Activated CD4-positive, alpha-beta T cell treated with anti-CD3 and anti-CD28 coated beads for 48 hours (primary cell): ENCODE measurements at places on chromosomes 2 and 18.

GRCh38 chr2:236853585-236854051 is 232.1 kb upstream of the COPS8 start:
- no peak for DNase-seq

DNA sequence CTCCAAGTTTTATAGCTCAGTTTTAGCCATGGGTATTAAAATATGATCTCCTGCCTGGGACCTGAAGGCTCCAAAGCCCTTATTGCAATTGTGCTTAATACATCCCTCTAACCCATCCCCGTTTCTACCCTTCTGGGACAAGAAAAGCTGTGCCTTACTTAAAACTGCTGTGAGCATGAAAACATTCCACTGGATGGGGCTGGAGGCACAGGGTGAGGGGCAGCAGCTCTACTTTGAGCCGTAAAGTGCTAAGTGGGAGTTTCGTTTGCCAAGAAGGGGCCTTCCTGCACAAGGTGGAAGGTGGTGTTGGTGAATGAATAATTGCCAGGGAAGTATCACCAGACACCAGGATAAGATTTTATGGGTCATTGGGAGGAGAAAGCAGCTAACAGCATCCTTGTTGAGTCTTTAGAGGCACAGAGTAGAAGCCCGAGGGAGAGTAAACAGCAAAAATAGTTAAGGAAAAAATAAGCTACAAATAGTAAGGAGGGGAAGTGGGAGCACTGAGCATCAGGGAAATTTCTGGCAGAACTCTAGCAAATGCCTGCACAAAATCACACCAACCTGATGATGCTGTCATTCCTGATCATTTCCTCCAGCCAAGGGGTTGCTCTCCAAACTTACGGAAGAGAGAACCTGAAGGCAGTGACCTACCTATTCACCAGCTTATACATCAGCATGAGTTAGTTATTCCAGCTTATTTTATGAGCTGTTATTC is 218.4 kb downstream of the MREG start:
- DNase-seq, result no peak

- DNase-seq, result peak; percentile 83
Observed at GRCh38 chr2:177906041-177906718, 166.4 kb downstream of the PDE11A start.

DNA sequence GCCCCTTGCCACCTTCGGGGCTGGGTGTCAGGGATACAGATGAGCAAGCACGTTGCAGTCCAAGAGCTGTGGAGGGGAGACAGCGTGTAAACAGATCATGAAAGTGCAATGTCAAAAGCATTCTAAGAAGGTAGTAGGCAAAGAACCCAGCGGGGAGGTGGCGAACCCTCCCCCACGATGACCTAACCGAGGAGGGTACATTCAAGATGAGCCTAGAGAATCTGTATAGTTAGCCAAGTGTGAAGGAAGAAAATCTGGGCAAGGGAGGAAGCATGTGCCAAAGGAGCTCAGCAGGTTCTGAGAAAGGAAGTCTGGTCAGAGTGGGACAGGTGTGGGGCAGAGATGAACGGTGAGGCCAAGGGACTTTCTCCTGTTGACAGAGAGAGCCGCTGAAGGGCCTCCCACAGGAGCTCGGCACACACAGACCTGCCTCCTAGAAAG is 106.9 kb downstream of the SP3 start:
- no peak for DNase-seq

GRCh38 chr2:25977768-25978167 is 4.5 kb downstream of the KIF3C start:
- DNase-seq, result no peak

- no peak for DNase-seq
Observed at GRCh38 chr18:55139836-55140235, 180.6 kb upstream of the CCDC68 start.

- no peak for DNase-seq
Observed at GRCh38 chr18:9643549-9643948, 29.2 kb upstream of the PPP4R1 start.

DNA sequence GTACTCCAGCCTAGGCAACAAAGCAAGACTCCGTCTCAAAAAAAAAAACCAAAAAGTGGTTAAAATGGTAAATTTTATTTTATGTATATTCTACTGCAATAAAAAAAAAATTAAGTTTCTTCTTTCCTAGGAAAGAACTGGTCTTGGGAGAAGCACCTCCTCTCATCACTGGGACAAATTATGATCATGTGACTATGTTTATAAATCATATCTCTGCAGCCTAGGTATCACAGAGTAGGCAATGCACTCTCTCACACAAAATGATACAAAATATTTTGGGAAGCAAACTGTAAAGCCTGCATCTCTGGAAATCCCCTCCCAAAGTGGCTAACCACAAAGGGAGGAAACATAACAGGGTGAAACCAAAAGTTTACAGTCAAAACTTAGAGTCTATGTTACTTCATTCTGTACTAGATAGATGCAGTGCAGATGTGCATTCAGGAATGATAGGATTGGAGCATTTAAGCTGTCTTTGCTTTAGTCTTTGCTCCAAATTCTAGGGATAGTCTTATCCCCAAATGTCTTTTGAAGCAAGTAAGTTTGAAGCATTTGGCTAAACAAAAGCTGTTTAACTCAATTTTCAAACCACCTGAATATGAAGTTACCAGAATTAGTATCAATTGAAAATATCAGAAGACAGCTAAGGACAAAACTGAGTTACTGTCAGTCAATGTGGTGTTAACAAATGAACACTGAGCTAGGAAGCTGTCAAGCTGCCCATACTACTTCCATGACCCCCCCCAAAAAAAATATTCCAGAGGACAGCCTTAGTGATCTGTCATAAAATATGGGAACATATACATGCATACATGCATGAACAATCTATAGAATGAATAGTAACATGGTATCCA is 21.1 kb upstream of the MALT1 start:
- peak; percentile 40 for DNase-seq

- no peak for DNase-seq
Observed at GRCh38 chr2:43397411-43397810, 171.0 kb upstream of the ZFP36L2 start.

GRCh38 chr2:132609101-132609890 is 60.7 kb downstream of the LYPD1 start:
- no peak for DNase-seq

DNA sequence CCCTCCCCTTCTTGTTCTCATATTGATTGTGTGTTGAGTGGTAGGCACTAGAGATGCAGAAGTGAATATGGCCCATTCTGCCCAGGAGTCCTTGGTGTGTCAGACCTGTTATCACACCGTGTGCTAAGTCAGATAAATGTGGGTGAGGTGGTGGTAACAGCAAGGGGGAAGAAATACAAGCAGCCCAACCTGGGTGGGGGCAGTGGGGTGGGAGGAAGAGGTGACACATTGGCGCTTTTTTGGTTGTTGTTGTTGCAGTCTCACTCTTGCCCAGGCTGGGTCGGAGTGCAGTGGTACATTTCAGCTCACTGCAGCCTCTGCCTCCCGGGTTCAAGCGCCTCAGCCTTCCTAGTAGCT is 12.8 kb downstream of the B3GNT2 start:
- peak; percentile 28 for DNase-seq

DNA sequence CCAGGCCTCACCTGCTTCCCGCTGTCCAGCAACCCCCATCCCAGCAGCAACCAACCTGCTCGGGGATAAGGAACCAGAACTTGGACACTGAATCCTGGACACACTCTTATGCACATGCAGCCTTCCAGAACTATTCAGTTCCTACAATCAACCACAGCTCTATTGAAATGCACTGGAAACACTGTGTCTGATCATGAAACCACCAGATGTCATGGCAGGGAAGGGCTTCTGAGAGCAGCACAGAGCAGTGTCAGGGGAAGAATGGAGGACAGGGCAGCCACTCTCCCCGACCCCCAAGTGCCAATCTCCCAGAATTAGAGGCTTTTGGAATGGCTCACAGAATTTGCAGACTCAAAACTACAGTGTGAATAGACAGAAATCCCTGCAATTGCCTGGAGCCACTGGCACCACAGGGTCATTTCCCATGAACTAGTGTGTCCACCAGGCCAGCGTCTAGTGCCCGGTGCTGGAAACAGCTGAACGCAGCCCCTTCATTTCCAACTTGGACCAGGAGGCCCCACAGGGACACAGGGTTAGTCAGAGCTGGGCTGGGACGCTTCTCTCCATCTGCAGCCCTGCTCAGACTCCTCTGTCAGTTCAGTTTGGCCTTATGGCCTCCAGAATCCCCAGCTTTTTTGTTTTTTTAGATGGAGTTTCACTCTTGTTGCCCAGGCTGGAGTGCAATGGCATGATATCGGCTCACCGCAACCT is 25.5 kb downstream of the MRPL35 start:
- no peak for DNase-seq

GRCh38 chr18:63088262-63088661 is 231.3 kb downstream of the BCL2 start:
- no peak for DNase-seq

DNA sequence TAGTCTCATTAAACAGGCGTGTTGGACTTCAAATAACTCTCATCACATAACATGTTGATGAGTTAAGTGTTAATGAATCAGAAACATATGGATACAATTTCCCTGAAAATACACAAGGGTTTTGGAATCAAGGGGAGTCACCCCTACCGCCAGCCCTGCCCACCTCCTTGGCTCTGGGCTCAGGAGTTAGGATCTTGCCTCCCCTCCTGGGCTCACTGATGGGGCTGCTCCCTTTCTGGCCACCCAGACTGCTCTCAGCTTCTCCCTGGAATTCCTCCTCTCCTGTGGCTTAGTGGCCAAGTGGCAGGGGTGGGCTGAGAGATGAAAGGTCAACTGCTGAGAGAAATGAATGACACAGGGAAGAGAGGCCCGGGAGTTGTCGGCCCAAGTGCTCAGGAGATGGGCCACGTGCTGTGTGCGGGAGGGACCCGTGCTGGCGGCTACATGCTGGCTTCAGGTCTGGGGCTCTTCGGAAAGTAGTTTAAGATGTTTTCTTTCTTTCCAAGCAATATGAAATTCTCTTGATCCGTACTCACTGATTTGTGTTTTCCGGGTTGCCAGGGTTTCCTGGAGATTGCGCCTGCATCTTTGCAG is 55.8 kb upstream of the TNP1 start:
- DNase-seq, result no peak

DNA sequence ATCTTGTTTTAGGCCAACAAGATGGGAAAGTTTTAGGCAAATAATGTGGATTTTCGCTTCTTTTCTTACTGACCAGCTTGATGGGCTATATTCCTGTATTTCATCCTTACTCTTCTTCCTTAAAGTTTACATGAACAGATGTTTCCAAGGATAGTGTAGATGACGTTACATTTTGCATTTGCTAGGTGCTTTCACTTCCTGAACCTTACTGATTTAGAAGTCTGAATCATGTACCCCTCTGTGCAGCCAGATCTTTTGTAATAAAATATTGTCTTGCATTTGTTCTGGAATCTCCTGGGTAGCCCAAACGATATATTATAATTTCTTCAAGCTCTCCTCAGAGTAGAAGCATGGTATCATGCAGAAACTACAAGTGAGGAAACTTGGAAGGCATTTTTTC is 93.4 kb downstream of the CALCRL start:
- DNase-seq, result no peak

- DNase-seq, result no peak
Observed at GRCh38 chr18:58761970-58762780, 90.9 kb downstream of the MALT1 start.

DNA sequence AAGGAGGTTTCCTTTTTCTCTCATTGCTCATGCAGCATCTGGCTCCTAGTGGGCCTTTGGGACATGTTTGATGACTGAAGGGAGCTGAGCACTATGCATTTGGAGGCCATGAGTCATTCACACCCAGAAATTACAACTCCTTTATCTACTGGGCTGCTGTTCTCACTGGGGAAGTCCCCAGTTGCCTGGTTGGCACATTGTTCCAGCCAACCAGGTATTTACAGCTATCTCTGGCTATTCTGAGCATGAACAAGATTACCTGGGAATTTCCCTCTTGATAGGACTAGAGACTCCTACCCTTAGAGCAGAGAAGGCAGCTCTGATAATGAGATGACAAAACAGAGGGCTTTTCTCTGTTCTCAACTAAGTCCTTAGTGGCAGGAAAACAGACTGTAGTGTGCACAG is 206.5 kb downstream of the SETBP1 start:
- peak; percentile 69 for DNase-seq

GRCh38 chr18:46097431-46097800 is 680 bp downstream of the ATP5F1A start:
- DNase-seq, result no peak

- no peak for DNase-seq
Observed at GRCh38 chr2:233926806-233927205, 9.6 kb downstream of the TRPM8 start.

DNA sequence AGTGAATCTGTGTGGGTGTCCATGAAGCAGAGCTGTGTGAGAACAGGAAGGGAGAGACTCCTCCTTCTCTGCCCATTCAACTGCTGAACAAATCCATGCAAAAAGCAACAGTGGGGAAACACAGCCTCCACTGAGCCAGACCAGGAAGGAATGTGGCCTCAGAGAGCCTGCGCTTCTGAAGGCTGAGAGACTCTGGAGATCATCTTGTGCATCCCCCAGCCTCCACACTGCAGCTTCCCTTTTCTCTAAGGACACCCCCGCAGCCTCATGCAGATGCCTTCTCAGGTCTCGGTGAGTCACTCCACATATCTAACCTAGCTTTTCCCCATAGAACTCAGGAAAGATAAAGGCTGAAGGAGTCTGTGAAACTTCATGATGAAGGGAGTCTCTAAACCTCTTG is 402.9 kb downstream of the TNS1 start:
- no peak for DNase-seq

GRCh38 chr2:44201648-44202165 is 33.0 kb downstream of the PPM1B start:
- DNase-seq, result no peak

GRCh38 chr2:650343-651310 is 26.6 kb downstream of the TMEM18 start:
- DNase-seq, result no peak

- DNase-seq, result no peak
Observed at GRCh38 chr2:82316586-82316985, 2012.0 kb upstream of the LRRTM1 start.

DNA sequence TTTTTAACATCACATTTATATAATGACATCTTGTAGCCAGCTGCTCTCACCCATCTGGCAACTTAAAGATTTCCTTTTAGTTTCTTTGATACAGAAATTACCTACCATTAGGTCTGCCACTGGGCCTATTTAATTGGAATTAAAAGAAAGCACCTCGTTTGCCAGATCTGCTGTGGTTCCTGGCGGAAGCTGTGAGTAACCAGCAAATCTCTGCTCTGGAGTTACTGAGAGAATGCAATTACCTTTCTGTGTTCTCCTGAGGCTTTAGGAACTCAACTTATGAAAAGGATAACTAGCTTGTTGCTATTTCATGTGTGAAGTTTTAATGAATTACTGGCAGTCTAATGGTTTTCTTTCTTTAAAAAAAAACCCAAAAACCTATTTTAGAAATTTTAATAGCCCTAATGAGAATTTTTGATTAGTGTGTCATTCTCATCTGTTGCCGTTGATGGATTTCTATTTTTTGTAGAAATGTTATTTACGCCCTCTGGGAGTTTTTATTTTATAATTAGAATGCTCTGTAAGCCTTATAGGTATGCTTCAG is 69.7 kb upstream of the LYPD6B start:
- no peak for DNase-seq
